ENCODE measurements at places on chromosomes 7 and 10.

GRCh38 chr7:37353949-37354655 is 94.6 kb downstream of the ELMO1 start:
- DNase-seq = no peak

GRCh38 chr10:74486659-74487058 is 335.6 kb downstream of the ADK start:
- no peak for DNase-seq

GRCh38 chr10:50410066-50410811 is 158.9 kb upstream of the ASAH2 start:
- no peak for DNase-seq

GRCh38 chr7:41439515-41439879 is 263.4 kb downstream of the INHBA start:
- no peak for DNase-seq

GRCh38 chr10:45463244-45464116 is 89.5 kb downstream of the ALOX5 start:
- DNase-seq = no peak

DNA sequence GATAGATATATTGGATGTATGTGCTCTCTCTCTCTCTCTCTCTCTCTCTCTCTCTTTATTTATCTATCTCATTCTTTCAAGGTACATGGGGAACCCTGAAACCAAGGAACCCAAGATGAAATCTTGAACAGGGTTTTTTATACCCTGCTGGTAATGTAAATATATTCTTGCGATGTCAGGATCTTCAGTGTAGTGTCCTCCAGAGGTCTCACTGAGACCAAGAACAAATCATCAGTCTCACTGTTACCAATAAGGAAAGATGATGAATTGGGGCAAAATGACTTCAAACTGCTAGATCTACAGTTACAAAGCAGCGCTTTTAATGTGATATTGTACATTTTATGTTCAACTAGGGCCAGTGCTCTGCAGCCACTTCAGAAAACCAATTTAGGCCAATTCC is 423.5 kb downstream of the ANKRD7 start:
- no peak for DNase-seq

DNA sequence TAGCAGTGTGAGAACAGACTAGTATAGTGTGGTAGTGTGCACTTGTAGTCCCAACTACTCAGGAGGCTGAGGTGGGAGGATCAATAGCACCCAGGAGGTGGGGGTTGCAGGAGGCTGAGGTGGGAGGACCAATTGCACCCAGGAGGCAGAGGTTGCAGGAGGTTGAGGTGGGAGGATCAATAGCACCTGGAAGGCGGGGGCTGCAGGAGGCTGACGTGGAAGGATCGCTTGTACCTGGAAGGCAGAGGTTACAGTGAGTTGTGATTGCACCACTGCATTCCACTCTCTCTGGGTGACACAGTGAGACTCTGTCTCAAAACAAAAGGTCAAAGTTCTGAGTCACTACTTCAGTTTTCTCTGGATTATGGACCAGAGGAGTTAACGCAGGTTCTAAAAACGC is 22.6 kb upstream of the DIP2C start:
- no peak for DNase-seq

DNA sequence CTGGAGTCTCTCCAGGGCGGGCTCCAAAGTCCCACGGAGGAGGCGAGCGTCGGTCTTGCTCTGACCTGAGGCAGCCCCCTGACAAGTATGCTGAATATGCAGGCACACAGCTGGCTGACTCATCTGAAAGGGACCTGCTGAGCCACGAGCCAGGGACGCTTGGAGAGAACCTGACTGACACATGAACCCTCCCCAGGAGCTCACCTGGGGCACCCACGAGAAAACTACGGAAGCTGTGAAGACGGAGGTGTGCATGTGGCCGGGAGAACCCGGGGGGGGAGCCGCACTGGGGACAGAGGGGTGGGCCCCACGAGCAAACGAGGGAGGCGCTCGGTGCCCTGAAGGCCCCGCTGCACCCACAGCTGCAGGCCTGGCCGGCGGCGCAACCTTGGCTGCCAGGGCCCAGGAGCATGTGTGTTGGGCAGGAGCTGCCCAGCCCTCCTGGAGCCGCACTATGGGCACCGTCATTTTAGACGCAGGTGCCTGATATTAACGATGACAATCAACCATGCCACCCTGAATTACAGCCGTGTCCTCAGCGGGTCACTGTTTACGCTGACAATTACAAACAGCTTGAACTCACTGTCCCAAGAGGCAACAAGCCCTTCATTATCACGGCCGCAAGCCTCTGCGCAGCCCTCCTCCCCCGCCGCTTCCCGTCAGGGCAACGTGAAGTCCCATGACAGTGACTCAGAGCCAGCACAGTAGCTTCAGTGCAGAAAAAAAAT is 64.7 kb downstream of the DIP2C start:
- no peak for DNase-seq

GRCh38 chr7:10300577-10300976 is 673.1 kb upstream of the PHF14 start:
- DNase-seq = no peak

DNA sequence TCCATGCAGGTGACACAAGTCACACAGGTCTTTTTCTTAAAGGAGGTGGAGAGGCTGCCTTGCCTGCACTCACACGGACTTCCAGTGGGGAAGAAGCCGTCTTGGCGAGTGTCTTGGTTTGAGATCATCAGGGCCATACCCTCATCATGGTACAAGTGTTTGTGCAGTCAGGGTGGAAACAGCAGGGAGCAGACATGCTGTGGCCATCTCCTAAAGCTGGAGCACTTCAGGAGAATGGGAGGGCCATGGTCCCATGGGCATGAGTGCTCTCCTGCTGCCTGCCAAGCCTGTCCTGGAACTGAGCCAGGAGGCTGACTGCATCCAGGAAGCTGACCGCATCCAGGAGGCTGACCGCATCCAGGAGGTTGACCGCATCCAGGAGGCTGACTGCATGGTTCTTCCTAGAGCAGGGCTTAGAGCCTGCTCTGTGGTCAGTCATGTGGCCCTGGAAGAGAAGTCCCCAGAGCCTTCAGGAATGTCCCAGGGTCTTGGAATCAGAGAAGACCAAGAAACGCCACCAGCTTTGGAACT is 98.4 kb downstream of the ADARB2 start:
- DNase-seq = no peak

GRCh38 chr7:22174574-22174953 is 182.4 kb downstream of the RAPGEF5 start:
- no peak for DNase-seq

DNA sequence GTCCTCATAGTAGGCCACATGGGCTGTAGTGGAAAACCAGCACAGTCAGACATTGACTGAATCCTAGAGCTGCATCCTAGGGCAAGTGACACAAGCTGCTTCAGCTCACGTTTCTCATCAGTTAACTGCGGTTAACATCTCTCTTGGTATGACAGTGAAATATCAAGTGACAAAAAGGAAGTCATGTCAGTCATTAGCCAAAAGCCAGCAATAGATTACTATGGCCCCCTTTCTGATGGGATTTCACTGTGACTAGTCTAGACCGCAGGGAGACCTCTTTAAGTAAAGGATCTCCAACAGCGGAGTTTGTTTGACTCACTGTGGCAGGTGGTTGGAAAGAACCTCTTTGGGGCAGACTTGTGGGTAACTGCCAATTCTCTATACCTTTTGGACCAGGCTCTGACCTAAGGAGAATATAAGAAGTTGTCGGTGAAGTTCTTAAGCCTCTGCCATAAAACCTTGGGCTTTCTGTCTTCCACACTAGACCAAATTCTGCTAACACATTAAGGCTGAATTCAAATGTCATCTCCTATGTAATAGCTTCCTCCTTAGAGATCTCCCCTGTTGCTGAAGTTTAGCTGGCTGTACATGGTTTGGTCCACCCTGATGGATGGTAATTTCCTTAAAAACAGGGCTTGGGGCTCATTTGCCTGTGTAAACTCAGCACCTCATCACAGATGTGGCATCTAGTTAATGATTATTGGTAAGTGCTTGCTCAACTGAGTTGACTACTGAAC is 115.3 kb downstream of the SGMS1 start:
- no peak for DNase-seq

GRCh38 chr10:46248651-46249146 is 38.1 kb upstream of the ANTXRL start:
- DNase-seq = no peak

- peak; percentile 74 for DNase-seq
Observed at GRCh38 chr10:79981450-79982361, 32.8 kb upstream of the SFTPD start.
